ENCODE measurements at places on chromosomes 6 and 20.

DNA sequence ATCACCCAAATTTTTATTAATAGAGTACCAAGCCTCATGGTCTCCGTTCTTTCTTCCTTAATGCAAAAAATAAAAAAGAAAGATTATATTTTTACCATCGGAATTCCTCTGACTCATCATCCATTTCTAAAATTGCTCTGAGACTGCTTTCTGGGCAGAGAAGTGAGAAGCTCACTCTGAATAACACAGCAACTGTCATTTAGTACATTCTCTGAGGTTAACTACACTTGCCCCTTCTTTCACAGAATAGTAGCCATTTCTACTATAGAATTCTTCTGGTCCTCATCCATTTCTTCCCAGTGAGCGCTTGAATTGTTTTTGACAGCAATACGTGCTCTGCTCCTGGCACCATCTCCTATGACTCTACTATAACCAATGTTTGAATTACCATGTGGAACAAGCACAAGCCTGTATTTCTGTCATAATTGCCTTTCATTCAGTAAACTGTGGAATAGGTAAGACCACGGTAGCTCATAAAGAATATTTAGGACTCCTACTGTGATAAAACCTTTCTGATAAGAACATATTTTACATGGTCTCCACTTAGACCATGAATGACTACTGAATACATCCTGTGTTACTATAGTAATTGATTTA is 435.5 kb upstream of the NRSN1 start:
- no peak for DNase-seq

DNA sequence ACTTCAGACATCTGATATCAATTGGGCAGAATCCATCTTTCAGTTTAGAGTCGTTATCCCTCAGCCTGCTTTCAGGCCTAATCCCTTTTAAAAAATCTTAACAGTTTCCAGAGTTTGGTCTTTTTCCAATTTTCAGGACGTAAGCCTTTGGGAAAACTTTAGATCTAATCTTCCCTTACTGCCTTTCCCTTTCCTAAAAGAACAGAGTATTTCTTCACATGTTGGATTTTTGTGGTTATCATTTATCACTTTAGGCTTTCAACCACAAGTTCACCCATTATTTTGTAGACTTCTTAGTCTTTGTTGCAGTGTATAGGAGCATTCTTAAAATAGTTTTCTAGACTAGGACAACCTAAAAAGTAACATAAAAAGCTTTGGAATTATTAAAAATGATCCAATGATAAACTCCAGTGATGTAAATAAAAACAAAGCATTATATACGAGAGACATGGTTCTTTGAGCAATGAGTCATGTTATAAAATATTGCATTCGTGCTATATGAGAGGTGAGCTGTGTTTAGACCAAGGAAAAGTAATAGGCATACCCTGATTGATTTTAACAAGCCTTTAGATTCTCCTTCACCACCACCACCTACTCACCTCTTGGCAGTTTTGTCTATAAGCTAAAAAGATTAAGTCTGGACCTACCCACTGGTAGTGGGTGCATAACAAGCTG is 90.4 kb upstream of the MCHR2 start:
- DNase-seq, result peak; percentile 78

DNA sequence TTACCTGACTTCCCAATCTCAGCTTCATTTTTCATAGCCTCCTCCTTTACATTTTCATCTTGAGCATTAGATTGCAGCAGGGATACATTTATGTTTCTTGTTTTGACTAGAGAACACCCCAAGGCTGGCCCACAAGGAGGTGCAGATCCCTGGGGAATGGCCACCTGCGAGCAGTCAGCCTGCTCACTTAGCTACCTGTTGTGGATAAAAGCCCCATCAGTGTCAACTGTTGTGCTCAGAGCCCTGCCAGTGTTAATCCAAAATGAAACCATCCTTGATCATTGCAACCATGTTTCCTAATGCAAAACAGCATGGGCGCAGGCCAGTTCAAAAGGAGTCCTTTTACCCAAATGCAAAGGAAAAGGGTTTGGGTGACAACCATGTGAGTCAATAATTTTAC is 50.8 kb downstream of the CNR1 start:
- DNase-seq, result no peak

GRCh38 chr20:23371496-23371895 is 9.5 kb downstream of the GZF1 start:
- DNase-seq, result no peak

DNA sequence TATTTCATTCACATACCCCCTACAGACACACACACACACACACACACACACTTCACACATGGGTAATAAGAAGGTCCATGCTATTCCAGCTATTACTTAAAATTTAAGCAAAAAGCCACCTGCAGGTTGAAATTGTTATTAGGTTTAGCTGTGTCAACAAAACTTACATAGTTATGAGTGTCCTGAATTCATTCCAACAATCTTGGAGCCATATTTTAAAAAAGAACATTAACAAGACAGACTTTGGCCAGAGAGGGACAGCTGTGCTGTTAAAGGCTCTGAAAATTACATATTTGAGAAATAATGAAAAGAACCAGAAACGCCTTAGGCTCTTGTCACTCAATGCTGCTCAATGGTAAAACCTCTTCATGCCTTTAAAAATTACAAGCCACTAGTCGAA is 455.3 kb downstream of the EPM2A start:
- no peak for DNase-seq

- DNase-seq, result no peak
Observed at GRCh38 chr6:93177438-93177837, 241.9 kb downstream of the EPHA7 start.

- DNase-seq, result no peak
Observed at GRCh38 chr20:9686455-9686854, 152.4 kb downstream of the PAK5 start.

DNA sequence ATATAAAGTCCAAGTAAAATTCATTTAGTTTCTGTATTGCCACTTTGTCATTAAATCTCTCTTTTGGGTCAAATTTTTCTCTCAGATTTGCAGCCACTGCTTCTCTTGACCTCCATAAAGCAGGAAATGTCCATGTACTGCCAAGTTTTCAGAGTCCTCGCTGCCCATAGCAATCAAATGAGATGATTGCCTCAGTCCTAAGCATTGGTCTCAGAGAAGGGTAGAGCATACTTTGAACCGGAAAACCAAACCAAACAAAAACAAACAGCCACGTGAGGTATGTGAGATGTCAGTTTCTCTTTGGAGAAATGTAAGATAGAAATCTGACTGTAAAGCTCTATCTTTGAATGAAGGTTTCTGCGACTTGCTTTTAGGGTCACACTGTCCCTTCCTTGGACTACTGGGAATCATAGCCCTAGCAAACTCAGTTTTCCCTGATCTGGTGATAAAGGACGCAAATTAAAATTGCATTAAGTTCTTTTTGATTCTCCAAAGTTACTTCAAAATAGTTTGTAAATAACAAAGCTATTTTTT is 505.4 kb upstream of the CITED2 start:
- DNase-seq, result no peak

Data from fibroblast of skin of scalp (primary cell).